ENCODE measurements at places on chromosomes 3 and 15.

DNA sequence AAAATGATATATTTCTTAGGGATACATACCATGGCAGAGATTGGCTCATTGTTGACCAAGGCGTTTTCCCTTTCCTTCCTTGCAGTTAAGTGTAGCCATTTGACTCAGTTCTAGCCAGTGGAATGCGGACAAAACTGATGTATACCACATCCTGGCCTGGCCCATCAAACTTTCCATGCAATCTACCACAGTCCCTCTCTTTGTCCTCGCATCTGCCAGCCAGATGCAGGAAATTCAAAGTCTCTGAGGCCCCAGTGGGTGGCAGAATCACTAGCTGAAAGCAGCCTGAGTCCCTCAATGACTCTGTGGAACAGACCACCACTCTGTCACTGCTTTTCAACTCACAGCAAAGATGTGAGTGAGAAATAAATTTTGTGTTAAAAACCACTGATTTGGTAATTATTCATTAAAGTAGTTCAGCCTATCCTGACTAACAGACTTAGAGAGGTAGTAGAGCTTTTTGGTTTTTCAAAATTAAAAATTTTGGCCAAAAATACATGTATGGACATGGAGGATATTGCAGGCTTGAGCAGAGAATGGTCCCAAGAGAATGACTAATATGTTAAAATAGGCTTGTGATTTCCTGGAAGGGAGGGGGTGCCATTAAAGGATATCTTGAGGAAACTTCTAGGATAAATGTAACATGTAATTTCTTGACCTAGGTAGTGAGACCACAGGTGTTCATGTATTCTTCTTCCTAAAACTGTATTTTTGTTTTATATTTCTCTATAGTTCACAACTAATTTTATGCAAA, 10.9 kb downstream of the LRRFIP2 start:
- peak; percentile 53 for DNase-seq

- DNase-seq, result peak; percentile 94
Observed at GRCh38 chr3:100525753-100526612, 33.6 kb downstream of the TMEM45A start.

- DNase-seq, result no peak
Observed at GRCh38 chr15:101652786-101653430, 727 bp upstream of the TM2D3 start.

DNA sequence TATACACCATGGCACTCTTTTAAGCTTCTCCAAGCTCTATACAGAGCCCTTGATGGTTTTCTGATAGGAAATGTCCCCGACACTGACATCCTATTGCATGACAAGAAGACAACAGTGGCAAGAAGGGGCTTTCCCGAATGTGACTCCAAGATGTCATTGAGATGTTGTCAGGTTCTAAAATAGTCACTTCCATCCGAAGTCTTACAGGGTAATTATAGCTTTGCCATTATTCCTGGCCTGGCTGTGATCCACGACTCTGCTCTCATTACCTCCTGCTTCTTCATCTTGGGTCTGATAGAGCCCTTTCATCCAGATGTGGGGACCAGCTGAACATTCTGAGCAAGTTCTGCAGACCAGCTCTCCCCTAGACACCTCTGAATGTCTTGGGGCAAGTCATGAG, 40.6 kb upstream of the ADAMTS9 start:
- no peak for DNase-seq

DNA sequence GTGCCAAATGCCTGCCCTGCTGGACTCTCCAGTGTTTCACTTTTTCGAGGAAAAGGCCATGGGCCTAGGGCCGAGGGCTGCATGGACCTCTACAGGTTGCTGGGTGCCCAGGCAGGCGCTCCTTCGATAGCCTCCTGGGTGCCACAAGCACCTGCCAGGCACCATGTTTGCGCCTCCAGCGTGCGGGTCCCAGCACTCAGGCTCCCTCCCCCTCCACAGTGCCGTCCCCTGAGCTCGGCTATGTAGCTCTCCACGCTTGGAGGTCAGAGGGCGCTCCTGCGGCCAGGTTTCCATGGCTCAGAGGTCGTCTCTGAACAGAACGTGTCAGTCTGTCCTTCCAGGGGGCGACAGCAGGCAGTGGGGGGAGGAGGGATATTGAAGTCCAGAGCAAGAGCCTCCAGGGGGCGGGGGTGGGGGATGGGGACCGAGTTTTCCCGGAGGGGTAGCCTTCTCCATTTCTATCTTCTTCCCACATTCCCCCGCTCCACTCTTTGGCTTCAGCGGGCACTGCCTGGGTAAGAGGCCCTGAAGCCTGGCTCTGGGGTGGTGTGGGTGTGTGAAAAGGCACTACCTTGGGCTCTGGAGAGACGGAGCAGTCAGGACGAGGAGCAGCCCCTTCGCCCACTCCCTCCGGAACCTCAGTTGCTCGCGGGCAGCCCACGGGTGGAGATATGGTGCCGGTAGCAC, 3.6 kb downstream of the ONECUT1 start:
- DNase-seq, result no peak

DNA sequence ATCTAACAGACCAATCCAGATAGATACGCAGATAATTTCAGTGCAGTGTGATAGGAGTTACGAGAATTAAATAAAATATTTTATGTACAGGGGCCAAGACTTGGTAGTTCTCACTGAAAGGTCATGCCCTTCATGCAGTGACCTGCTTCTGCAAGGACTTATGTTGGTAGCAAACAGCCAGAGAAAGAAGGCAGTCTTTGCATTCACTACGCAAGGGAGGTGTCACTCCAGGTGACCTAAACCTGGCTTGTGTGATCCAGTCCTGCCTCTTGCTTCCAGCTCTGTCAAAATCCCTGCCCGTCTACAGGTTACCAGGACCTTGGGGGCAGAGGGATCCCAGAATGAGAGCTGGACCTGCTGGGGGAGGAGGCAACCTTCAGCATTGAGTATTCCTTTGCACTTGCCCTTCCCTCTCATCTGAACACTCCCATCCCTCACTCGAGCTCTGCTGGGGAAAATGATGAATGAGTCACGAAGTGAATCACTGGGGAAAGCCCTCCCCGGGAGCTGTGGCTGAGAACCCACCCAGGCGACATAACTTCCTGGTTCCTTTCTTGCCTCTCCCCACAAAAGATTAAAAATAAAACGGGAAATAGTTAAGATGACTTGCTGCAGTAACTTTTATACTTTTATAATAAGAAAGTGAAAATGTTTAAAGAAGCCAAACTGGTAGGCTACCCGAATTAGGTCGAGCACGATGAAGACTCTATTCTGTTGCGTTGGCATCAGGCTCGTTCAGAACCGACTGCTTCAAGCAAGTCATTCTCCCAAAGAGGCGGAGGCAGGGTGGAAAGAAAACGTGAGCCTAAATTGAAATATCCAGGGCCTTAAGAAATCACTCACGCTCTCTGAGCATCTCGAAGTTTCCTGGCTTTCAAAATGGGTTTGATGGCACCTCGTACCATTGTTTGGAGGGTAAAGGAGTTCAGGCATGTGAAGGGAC, 216.1 kb downstream of the SLCO3A1 start:
- DNase-seq, result peak; percentile 87

DNA sequence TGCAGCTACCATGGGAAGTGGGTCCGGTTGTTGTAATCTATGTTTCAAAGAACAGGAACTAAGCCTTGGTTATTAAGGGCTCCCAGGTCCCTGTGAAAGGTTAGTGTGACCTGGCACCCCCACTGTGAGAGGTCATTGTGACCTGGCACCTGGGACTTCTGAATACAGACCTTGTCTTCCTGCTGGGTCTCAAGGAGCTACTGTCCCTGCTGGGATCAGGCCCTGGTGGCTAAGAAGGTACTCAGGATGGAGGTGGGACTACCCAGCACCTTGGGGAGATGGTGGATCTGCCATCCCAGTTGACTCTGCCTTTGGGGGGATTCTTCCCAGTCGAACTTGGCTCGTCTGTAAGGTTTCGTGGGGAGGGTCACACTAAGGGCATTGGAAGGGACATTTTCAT, 10.3 kb upstream of the SLCO2A1 start:
- no peak for DNase-seq

DNA sequence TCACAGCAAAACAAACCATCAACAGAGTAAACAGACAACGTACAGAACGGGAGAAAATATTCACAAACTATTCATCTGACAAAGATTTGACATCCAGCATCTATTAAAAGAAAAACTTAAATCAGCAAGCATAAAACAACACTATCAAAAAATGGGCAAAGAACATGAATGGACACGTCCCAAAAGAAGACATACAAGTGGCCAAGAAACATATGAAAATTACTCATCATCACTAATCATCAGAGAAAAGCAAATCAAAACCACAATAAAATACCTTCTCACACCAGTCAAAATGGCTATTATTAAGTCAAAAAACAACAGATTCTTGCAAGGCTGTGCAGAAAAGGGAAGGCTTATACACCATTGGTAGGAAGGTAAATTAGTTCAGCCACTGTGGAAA, 13.7 kb upstream of the SERPINI2 start:
- DNase-seq, result no peak

DNA sequence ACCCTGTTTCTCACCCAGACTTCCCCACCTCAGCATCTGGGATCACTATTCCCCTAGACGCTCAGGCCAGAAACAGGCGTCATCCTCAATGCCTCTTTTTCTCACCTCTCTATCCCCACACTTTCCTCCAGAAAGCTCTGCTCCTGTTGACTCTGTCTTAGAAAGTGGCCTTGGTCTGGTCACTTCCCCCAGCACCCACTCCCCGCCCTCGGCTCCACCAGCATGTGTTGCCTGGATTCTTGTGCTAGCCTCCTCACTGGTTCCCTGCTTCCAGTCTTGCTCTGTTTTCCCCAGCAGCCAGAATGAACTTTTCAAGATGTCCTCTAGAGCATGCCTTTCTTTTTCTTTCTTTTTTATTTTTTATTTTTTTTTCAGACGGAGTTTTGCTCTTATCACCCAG, 39.7 kb upstream of the ESYT3 start:
- DNase-seq, result no peak

All from fibroblast of the aortic adventitia (primary cell).